ENCODE measurements at places on chromosomes 7 and 10.

- peak; percentile 90 for DNase-seq
Observed at GRCh38 chr10:113073549-113074189, 123.6 kb downstream of the TCF7L2 start.

GRCh38 chr7:2231992-2232765 lies 566 bp downstream of the MAD1L1 start:
- no peak for DNase-seq

GRCh38 chr10:80460399-80461207 lies 6.5 kb downstream of the TSPAN14 start:
- peak; percentile 88 for DNase-seq

- DNase-seq = no peak
Observed at GRCh38 chr10:62498271-62498670, 124.1 kb downstream of the ZNF365 start.

DNA sequence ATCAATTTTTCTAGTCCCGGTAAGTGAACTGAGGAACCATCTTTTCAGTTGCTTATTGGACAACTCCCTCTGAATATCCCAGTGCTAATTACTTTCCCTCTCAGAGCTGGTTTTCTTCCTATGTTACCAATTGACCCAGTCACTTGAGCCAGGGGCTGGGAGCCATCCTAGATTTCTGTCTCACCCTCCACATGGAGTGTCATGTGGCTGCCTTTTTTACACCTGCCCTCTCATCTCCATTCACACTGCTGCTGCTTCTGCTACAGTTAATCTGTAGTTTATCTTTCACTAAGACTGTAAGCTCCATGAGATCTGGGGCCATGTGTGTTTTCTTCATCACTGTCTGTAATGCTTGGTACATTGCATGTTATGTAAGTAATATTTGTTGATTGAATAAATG lies 35.8 kb downstream of the VCL start:
- DNase-seq = no peak

- DNase-seq = no peak
Observed at GRCh38 chr10:131774681-131775085, 126.1 kb upstream of the PPP2R2D start.

DNA sequence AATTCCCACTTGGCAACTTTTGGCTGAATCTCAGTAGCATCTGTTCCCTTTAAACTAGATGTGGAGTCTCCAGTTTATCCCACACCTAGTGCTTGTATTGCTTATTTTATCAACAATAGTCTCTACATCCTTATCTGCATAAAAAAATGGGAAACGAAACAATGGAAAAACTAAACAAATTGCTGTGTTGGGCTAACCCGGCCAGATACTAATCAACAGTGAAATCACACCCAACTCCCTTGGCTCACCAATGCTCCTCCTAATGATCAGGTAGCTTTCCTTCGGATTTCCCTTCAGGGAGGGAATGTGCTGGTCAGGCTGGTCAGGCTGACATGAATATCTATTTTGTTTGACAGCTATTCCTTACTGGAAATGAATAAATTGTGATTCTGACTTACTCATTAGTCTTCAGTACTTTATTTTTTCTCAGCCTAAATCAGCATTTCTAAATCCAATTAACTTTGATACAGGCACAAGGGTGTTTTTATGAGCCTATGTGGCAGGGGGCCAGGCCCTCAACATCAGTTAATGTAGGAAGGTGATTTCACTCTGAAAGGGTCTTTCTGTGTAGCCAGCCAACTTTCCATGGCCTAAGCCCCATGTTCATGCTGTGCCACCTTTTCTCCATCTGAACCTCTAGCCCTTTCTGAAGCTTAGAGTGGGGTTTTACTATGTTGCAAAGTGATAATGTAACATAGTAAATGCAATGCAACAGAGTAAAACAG lies 170.5 kb upstream of the NPSR1 start:
- no peak for DNase-seq

GRCh38 chr10:104273286-104273685 lies 4.3 kb downstream of the GSTO2 start:
- no peak for DNase-seq

- no peak for DNase-seq
Observed at GRCh38 chr7:12130609-12131008, 80.5 kb upstream of the TMEM106B start.

Measured in mucosa of descending colon (tissue), 3 donors.